ENCODE measurements at places on chromosomes 13 and 19.

DNA sequence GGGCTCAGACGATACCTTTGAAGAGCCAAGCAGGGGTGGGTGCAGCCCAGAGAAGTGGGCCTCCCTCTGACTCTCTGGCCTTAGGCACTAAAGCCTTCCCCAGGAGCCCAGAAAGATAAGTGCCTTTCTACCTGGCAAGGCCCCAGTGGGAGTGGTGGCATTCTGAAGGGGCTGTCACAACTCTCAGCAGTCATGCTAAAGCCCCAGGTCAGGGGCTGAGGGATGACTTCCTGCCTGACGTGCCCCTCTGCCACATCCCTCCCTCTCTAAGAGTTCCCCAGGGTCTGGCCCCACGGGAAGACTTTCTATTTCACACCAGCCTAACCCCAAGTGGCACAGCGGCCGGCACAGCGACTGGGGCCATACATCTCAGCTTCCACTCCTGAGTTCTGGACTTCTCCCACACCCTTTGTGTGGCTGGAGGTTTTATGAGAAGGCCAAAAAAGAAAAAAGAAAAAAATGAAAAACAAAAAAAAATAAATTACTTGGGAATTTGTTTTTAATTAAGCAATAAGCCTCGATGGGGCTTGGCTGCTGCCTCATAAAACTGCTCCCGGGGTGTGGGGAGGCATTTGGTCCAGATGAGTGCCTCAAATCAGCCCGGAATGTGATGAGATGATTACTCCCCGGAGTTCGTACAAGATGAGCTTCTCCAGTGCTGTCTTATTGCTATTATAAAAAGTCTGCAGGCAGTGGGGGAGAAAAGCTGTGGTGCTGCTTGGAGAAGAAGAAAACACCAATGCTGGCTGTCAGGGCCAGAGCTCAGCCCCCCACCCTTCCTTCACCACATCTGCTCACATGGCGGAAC, 28.5 kb upstream of the PLEKHF1 start:
- DNase-seq = no peak

- no peak for DNase-seq
Measured at GRCh38 chr19:29519146-29519545, 6.6 kb upstream of the VSTM2B start.

GRCh38 chr13:20902438-20903163, at the start of gene XPO4:
XPO4 (minus strand) TSS chr13:20902746; CDS start chr13:20902738, 8 bp downstream.
- peak; percentile 71 for DNase-seq

- peak; percentile 56 for DNase-seq
Measured at GRCh38 chr19:10551698-10552301, 8.1 kb downstream of the ATG4D start.

DNA sequence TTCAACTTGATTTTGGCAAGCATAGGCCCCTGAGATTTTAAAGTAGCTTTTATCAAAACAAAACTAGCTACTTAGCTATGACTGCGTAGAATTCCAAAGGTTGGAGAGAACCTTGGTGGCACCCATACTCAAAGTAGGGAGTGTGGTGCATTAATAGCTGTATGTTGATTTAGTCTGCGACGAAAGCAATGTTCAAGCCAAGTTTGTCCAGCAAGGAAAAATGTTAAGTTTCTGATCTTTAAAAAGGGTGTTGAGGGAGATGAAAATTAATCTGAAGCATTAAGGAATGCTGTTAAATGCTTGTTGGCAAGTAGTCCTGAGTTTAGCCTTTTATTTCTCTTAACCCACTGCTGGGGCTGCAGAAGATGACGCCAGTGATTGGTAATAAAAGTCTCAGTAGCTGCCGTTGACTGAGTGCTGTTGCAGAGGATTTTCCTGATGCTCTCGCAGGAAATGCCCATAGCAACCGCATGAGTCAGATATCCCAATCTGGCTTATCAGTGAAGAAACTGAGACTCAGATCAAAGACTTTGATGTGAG, 75.9 kb upstream of the RNF113B start:
- no peak for DNase-seq

GRCh38 chr13:29448174-29448573, 147.3 kb downstream of the SLC7A1 start:
- DNase-seq = no peak

DNA sequence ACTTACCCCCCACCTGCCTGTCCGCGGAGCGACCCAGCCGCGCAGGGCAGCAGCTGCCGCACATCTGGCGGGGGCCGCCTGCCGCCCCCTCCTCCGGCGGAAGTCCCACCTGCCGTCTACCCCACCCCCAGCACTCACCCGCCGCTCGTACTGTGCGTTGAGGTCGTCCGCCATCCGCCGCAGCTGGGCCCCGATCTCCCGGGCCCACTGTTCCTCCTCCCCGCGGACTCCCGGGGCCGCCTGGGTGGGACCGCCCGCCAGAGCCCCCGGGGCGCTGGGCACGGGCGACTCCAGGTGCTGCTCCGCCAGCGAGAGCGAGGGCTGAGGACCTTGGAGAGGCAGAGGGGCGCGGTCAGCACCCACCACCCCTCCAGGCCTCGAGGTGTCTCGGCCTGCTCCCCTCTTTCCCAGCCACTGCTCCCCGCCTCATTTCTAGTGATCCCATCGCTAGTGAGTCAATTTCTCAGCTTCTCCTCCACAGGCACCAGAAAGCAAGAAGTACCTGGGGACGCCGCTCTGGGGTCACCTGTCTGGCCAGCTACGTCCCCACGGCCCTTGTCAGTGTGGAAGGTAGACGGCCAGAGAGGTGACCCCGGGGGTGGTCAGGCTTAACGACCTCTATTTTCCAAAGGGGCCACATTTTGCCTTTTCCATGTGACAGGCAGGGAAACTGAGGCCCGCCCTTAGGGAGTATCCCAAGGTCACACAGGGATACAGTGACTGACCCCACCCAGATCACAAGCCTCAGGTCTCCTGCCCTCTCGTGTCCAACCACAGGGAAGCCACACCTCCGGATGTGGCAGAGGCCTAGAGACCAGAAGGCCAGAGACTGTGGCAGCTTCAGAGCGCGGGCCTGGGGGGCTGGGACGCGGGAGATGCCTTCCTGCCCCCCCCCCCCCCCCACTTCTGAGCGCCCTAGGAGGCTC, 4.3 kb downstream of the BBC3 start:
- peak; percentile 61 for DNase-seq

GRCh38 chr13:20378721-20379120, 146.6 kb upstream of the GJB6 start:
- no peak for DNase-seq

DNA sequence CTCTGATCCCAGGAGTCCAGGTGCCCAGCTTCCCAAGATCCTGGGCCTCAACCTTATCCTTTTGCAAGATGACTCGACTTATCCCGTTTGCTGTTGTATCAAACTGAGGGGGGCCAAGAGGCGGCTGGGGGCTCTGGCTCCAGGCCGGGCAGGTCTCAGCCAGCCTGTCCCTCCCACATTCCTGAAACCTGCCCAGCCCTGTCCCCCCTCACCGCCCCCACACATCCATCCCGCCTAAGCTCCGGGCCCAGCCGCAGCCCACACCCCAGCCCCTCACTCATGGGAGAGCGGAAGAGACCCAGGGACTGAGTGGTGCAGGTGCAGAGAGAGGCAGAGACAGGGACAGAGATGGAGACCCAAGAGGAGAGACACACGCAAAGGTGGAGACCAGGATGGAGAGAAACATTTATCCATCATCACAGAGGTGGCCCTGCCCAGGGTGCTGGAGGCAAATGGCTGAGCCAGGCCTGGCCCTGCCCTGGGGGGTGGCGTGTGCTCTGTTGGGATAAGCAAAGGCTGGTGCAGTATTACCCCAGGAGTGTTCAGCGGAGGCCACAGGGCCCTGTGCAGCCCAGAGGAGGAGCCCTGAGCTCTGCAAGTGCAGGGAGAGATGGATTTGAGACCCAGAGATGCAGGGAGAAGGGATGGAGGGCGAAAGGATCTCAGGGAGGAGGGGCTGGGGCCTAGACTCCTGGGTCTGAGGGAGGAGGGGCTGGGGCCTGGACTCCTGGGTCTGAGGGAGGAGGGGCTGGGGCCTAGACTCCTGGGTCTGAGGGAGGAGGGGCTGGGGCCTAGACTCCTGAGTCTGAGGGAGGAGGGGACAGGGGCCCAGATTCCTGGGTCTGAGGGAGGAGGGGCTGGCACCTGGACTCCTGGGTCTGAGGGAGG, 1.6 kb downstream of the BCAM start:
- DNase-seq = no peak
